Anterior cingulate cortex (tissue), 58 donors: ENCODE measurements at places on chromosomes 7 and 10.
A peak's percentile ranks its signal among the peaks of the same experiment; 100 is the strongest.

- DNase-seq: no peak
Measured at GRCh38 chr7:19519443-19520021, 189.3 kb downstream of the POLR1F start.

GRCh38 chr10:59493017-59493416 lies 130.7 kb upstream of the FAM13C start:
- no peak for DNase-seq

DNA sequence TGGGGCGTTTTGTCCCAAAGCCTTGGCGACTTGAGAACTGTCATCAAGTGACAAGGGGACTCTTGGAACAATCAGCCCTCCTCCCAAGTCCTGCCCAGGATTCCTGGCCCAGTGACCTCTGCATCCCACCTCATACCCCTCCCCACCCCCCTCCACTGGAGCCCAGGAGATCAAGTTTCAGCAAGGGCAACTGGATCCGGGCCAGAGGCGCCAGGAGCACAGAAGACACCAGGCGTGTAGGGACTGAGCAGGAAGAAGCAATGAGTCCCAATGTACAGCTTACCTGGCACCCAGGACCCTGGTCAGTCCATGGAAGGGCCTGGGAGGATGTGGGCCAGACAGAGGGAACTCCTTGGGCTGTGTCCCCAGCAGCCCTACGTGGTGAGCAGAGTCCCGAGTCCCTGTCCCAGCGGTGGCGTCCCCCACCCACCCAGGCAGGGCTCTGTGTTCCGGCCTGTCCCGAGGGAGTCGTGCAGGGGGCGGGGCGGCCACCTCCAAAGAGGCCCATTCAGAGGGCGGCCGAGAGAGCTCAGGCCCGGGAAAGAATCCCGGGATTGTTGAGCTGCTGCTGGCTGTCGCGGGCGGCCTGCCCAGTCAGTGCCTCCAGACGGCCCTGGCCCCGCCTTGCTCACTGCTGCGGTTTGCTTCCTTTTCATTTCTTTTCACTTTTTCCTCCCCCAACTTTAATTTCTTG lies 254.1 kb downstream of the TNS3 start:
- DNase-seq: peak; percentile 89

GRCh38 chr7:88312061-88312663 lies 5.5 kb upstream of the STEAP4 start:
- no peak for DNase-seq

GRCh38 chr10:124020981-124021815 lies 72.2 kb downstream of the CHST15 start:
- DNase-seq: no peak
